Activated CD8-positive, alpha-beta memory T cell treated with anti-CD3 and anti-CD28 coated beads, Interleukin-2, amount 50 U/mL, for 4 hours (primary cell): ENCODE measurements at places on chromosomes 4 and X.

GRCh38 chr4:140903522-140904475 lies 147.6 kb upstream of the TBC1D9 start:
- no peak for DNase-seq

GRCh38 chr4:148447681-148448080 lies 5.5 kb upstream of the NR3C2 start:
- DNase-seq = peak; percentile 33

DNA sequence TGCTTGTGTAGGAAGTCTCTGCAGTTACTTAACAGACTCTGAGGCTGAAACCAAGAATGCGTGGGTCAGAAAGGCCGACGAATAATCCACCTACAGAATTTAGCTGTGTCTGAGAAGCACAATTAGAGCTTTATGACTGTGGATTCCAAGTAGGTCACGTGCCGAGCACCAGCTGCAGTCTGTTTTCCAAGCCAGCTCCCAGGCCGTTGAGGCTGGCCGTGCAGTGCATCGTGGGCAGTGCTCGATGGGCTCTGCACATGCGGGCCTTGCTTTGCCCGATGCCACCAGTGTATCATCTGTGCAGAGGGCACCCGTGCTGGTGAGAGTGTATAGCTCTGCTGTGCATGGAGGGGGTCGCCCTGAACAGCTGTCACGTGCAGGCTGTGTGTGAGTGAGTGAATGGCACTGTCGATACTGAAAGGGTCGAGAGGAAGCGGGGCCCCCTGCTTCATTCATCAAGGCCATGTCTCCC lies 67.5 kb upstream of the CLDN34 start:
- no peak for DNase-seq

- DNase-seq = no peak
These were observed 798 bp upstream of the FGFR3 start for GRCh38 chr4:1792158-1792831.

DNA sequence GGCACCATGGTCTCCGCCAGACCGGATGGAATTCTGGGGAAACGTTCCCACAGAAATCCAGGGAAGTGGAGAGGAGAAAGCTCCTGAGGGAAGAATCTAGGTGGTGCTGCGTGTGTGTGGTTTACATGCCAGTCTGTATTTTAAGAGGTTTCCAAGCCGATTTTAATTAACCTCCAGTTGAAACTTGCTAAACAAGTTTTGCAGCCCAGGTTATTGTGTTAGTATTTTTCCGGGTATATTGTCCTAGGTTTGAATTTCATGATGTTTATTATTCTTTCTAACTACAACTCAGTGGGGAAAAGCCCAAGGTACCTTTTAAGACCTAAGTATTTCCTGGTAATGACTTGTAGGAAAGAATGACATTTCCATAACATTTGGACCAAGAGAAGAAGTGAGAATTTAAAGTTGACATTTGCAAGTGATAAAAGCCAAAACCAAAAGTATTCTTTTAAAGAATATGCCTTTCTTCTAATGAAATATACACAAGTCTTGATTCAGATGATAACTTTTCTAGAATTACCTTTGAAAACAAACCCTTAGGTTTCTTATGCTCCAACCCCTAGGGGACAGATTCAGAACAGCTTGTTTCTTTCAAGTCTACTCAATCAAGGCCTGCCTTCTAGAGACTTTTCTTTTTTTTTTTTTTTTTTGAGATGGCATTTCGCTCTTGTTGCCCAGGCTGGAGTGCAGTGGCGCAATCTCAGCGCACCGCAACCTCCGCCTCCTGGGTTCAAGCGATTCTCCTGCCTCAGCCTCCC lies 14.6 kb downstream of the SAT1 start:
- no peak for DNase-seq

DNA sequence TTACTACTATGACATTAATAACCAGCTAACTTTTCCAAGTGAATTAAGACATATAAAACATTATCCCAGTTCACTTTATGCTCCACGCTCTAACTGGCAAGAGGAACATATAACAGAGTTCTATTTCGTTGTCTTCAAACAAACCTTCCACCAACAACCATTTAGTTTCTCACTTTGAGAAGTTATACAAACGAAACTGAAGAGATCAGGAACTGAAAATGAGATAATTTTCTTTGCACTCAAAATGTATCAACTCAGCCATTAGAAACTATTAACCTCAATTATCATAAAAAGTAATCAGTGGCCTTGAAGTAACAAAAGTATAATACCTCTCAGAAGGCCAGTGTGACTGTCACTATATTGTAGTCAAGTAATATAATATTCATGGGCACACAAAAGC lies 70.1 kb downstream of the CHM start:
- no peak for DNase-seq

GRCh38 chrX:54483946-54484345 lies 12.1 kb downstream of the FGD1 start:
- no peak for DNase-seq

GRCh38 chrX:124395145-124395880 lies 49.0 kb downstream of the SH2D1A start:
- DNase-seq = no peak

GRCh38 chr4:56976837-56977320 lies 527 bp downstream of the NOA1 start:
- peak; percentile 49 for DNase-seq

GRCh38 chr4:109072595-109072994 lies 229.9 kb downstream of the COL25A1 start:
- DNase-seq = no peak

GRCh38 chr4:40924096-40924792 lies 174.5 kb downstream of the NSUN7 start:
- peak; percentile 58 for DNase-seq

GRCh38 chrX:82087699-82088098 lies 885.8 kb downstream of the SH3BGRL start:
- no peak for DNase-seq

GRCh38 chr4:143585548-143585947 lies 72.0 kb downstream of the SMARCA5 start:
- DNase-seq = no peak

DNA sequence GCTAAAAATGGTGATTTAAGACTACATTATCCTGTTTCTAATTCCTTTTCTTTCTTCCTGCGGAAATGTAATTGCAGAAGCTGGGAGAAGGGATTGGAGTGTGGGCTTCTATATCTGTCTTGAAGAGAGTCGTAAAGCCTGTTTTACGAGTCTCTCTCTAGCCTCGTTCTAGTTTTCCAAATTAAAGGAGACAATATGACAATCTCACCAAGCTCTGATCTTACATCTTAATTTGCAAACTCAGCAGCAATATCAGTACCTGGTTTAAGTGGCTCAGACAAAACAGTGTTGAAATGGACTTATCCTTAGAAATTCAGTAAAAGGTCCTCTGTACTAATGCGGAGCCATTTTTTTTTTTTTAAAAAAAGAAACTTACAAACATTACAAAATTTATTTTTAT lies 349.5 kb upstream of the HAND2 start:
- no peak for DNase-seq

DNA sequence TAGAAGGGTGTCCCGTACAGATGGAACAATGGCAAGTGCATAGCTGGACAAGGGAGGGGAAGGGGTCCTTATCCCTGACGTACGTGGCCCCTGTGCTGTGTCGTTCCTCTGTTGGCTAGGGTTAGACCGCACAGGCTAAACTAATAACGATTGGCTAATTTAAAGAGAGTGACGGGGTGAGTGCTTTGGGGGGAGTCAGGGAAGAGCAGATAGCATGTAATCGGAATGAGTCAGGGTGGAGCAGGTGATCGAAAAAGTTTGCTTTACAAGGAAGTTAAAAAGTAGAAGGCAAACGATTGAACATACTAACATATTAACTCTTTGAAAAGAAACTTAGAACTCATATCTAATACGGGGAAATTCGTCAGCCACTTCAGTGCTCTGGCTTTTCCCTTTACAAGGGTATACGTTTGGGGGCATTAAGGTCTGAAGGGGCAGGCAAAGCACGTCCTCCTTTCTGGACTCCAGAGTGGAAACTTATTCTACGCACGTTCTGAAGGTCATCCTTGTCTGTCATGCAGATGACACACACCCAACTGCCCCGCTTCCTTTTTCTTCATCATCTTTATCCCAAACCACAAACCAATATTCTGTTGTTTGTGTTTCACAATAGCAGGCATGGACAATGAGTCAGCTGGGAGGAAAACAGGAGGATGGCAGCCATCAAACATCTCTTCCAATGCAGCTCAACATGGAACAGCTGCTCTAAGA lies 10.2 kb upstream of the CRLF2 start:
- no peak for DNase-seq

GRCh38 chr4:119536572-119537528 lies 91.8 kb downstream of the PDE5A start:
- no peak for DNase-seq
